GM23338 (cell line): ENCODE measurements at places on chromosomes 4 and X. TPM values are rescaled to one million over a fixed set of nuclear protein-coding genes. Genes with fewer than 3 reads are reported as not detected.

Gene SUPT20HL2
- not detected in 2 replicates for total RNA-seq

Gene PFKFB1
- not detected in 2 replicates for total RNA-seq

Gene PPEF1
- 0.76 TPM in 1 of 2 replicates, not detected in the other for total RNA-seq

Gene MAGEA2
- 0.50 and 5.5 TPM in 2 replicates for total RNA-seq

Gene SMIM10L2A
- 5.0 and 5.6 TPM in 2 replicates for total RNA-seq
